ENCODE measurements at places on chromosomes 12 and 14.

DNA sequence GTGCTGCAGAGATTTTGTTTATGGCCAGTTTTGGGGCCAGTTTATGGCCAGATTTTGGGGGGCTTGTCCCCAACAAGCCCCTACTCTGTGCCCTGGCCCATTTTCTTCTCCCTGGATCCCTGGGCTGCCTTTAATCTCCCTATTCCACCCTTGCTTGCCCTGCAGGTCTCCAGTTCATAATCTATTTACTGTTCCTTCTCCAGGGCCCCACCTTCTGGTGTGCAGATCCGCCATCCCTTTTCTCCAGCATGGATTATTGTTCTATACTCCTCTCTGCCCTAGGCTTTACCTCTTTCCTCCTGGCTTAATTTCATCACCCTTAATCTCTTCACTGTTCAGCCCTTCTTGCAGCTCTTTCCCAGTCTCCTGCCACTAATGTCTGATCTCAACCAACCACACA lies 26.0 kb upstream of the NUDT4 start:
- no peak for DNase-seq

DNA sequence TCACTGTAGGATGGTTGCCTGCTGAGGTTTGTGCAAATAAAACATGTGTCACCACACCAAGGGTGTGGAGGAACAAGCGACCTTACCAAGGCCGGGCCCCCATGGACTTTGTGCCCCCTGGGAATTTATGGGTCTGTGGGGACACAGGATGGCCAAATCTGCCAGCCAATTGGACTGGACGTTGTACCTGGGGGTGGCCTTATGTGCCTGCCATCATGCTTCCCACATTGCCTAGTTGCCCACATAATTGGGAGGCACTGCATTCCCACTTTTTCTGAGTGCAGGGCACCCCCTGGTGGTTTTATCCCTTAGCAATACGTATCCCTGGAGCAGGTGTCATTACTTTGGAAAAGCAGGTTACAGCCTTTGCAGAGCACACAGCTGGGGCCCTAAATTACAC lies 92.6 kb upstream of the TMPO start:
- DNase-seq, result peak; percentile 75

DNA sequence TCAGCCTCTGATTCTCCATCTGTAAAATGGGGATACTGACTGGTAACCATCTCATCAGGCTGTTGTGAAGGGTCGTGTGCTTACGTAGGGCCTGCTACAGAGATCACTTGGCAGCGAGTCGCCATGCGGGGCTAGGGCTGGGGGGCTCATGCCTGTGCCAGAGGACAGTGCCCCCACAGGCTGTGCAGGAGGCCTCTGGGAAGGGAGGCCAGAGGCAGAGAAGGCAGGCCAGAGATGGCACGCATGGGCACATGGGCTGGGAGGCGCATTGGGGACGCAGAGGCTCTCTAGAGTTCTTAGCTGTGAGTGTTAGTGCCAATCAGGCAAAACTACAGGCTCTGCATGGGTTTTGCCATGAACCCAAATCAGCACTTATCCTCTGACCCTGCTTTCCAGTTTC lies 3.5 kb upstream of the BDKRB2 start:
- no peak for DNase-seq

DNA sequence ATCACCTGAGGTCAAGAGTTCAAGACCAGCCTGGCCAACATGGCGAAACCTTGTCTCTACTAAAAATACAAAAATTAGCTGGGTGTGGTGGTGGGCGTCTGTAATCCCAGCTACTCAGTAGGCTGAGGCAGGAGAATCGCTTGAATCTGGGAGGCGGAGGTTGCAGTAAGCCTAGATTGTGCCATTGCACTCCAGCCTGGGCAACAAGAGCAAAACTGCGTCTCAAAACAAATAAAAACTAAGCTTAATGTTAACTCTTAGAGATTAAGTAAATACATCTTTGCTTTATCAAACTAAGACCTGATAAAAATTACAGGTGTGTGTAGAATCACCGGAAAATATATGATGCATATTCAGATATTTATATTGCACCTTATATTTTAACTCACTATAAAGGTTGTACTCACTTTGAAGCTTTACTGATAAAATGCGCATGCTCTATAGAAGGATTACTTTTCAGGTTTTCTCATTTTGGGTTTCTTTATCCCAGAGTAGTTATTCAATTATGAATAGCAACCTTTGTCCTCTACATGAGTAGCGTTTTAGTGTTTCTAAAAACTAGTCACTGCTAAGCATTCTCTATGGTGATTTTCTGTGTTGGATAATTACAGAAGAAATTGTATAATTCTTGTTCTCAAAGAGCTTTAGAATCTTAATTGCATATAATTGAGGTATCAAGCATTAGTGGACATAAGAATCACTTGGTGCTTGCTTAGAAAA lies 9.4 kb downstream of the ARID4A start:
- no peak for DNase-seq

GRCh38 chr12:128754275-128754674 lies 69.5 kb downstream of the SLC15A4 start:
- DNase-seq, result no peak

DNA sequence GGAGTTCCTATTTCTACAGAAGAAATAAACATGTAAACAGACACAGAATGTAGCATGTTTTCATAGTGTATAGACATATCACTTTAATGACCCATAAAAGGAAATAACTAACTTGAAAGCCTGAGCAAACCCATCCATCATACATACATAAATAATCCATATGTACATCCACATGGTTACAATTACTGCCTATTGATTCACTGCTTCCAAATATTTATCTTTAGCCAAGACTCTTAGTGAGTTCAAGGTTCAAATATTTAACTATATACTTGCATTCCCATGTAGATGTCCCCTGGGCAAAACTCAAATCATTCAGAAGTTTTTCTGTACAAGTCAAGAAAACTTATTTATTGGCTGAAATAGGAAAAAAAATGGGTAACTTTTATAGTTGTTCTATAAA lies 95.4 kb downstream of the CCER1 start:
- no peak for DNase-seq

GRCh38 chr12:129145381-129145780 lies 292.1 kb downstream of the GLT1D1 start:
- no peak for DNase-seq

DNA sequence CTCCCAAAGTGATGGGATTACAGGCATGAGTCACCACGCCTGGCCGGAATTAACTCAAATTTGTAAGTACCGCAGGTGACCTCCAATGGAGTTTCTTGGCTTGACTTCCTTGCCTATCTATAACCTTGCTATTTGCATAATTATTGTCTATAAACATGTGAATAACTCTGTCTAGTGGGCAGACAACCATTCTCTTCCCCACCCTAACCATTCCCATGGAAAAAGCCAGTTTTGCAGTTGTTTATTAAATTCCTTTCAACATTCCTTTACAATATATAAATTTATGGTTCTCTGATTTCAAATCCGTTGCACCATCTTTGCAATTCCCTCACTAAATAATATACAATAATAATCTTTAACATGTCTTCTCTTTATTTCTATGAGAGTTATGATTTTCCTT lies 61.0 kb upstream of the ZDHHC17 start:
- no peak for DNase-seq

GRCh38 chr12:54016051-54016450 lies 7.3 kb downstream of the HOXC8 start:
- no peak for DNase-seq

DNA sequence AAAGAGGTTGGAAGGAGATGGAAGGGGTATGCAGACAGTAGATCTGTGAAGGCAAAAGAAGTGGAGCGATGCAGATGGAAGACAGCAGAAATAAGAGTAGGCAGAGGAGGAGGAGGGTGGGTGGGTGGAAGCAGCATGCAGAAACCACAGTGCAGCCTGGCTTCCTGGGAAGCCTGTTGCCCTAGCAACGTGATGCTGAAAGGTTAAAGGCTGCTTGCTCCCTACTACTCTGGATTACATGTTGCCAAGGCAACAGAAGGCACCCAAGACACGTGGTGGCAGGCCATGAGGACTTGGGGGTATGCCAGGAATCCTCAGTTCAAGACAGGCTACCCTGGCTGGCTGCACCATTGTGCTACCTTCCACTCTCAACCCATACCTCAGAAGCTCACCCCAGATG lies 129.6 kb downstream of the GRIN2B start:
- no peak for DNase-seq

DNA sequence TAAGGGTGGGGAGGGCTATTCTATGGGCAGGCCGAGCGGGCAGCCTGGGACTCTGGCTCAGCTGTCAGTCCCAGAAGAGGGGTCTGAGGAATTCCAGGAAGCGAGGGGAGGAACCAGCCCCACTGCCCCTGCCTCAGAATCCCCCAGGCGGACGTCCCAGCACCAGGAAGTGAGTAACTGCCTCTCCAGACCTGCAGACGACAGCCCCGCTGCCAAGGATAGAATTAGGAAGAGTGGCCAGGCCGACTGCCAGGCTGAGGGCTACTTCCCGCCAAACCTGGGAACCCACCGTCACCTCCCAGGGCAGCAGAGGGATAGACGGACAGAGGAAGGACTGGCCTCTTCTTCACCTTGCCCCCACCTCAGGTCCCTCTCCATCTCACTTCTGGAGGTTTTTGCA lies 6.7 kb upstream of the BDKRB2 start:
- DNase-seq, result no peak

DNA sequence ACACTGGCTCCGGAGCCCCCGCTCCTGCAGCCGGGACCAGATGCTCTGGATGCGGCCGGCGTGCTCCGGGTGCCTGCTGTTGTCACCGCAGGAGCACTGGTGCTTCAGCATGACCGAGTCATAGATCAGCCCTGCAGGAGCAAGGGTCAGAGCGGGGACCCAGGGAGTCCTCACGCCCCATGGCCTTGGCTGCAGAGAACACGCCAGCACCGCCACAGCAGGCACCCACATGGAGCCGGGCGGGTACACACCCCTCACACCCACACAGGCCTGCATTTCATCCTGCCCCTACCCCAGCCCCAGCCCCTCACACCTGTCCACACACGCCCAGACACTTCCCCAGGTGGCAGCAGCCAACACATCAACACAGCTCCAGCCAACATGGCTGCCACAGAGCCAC lies 18.8 kb downstream of the SLC48A1 start:
- no peak for DNase-seq

GRCh38 chr14:98976271-98976670 lies 295.7 kb downstream of the BCL11B start:
- DNase-seq, result no peak

DNA sequence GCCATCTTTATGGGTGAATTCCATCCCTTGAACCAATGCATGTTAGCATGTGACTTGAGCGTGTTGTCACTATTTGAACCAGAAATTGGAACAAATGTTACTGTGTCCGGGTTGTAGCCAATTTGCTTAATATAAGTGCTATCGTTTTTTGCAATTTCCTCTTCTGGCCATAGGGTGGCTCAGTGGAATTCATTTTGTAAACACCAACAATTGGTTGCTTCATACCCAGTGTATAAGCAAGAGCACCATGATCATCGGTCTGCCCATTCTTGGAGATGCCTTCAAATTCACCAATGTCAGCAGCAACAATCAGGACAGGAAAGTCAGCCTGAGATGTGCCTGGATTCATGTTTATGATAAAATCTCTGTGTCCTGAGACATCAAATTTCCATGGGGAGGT lies 5.0 kb upstream of the NEDD1 start:
- DNase-seq, result no peak

GRCh38 chr14:92472860-92473259 lies 40.7 kb upstream of the RIN3 start:
- DNase-seq, result peak; percentile 6

- no peak for DNase-seq
Measured at GRCh38 chr12:27077586-27077985, 4.8 kb downstream of the C12orf71 start.

- DNase-seq, result no peak
Measured at GRCh38 chr14:32913725-32914124, 25.0 kb upstream of the NPAS3 start.

DNA sequence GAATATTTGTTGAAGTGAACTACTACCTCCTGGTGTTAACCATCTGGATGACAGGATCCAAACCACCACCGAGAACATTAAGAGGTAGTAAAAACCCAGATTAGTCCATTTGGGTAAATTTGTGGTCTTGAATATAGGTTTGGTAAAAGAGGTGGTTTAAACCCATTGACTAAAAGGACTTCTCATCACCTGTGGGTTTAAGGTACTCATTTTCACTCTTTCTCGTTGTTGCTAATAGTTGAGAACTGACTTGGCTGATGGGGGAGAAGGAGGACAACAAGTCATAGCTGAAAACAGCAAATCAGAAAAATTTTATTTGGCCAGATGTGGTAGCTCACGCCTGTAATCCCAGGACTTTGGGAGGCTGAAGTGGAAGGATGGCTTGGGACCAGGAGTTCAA lies 59.2 kb downstream of the ACADS start:
- DNase-seq, result no peak

DNA sequence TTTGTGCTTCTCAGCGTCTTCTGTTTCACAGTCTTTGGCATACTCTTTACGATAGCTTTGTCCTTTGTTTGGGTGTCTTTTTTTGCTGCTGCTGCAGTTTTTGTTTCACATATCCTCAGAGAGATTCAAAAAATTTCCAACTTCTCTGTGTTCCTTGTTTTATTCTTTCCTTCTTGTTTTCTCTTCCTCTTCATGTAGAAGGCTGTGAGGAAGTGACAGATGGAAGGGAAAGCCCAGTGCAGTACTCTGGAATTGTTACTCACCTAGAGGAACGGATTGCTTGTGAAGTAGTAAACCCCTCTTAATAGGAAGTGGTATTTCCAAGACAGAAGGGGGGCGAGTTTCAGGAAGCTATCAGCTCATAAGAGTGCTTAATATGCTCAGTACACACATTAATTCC lies 1.7 kb downstream of the CREBL2 start:
- no peak for DNase-seq

GRCh38 chr14:94306047-94306978 lies 13.2 kb upstream of the SERPINA10 start:
- DNase-seq, result no peak

GRCh38 chr12:63752283-63752682 lies 27.4 kb upstream of the RXYLT1 start:
- no peak for DNase-seq

DNA sequence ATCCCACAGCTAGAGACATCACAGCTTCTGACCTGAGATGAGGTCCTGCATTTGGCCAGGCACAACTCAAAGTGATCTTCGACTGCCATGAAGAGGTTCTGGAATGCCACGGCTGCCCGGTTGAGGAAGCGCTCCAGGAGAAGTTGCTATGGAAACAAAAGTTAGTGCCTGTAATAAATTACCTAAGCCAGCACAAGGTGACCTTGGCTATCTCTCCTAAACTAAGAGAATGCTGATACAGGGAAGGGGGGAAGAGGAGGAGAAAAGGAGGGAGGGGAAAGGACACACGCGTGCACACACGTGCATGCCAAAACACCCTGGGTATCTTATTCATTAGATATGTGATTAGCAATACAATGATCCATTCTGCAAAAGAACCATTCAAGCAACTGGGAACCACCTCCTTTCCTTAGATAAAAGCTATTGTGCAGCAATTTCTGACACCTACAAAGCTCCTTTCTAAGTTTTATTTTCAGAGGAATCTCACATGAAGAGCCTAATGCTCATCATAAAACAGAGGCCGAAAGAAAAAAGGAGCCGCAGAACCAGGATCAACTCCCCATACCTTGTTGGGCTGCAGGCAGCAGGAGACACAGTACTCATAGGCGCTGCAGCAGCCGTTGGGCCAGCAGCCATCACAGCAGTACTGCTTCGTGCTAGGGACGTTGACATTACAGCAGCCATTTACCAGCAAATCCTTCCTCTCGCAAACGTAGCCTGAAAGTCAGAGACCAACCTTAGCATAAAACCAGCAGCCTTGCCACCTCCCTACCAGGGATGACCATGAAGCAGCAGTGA lies 17.9 kb downstream of the SPRING1 start:
- DNase-seq, result no peak
